NCI-H2107 (cell line): ENCODE measurements at places on chromosomes 1 and 21.

- no peak for DNase-seq
These were observed 7.8 kb downstream of the HSPA6 start for GRCh38 chr1:161531986-161532643.

DNA sequence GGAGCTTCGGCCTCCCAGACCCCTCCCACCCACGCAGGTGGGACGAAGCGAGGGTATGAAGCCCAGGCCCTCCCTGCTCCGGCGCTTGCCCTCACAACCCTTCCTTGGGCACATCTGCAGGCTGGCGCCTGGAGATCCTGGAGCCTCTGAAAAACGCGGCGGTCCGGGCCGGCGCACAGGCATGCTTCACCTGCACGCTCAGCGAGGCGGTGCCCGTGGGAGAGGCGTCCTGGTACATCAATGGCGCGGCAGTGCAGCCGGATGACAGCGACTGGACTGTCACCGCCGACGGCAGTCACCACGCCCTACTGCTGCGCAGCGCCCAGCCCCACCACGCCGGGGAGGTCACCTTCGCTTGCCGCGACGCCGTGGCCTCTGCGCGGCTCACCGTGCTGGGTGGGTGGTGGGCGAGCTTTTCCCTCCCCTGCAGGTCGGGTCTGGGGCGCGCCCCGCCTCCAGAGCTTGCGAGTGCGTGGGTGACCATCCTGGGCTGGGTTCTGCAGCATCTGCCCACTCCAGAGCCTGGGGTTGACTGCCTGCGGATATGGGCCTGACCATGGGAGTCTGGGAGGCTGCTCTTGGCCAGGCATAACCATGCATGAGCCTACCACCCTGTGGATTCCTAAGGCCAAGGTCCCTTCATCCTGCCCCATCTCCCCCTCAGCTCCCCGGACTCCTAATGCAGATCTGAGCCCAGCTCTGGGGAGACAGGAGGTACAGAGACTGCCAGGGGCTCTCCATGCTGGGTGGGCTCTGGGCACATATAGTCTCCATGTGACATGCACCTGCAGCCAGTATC is 89.8 kb downstream of the TRIM11 start:
- DNase-seq = no peak

DNA sequence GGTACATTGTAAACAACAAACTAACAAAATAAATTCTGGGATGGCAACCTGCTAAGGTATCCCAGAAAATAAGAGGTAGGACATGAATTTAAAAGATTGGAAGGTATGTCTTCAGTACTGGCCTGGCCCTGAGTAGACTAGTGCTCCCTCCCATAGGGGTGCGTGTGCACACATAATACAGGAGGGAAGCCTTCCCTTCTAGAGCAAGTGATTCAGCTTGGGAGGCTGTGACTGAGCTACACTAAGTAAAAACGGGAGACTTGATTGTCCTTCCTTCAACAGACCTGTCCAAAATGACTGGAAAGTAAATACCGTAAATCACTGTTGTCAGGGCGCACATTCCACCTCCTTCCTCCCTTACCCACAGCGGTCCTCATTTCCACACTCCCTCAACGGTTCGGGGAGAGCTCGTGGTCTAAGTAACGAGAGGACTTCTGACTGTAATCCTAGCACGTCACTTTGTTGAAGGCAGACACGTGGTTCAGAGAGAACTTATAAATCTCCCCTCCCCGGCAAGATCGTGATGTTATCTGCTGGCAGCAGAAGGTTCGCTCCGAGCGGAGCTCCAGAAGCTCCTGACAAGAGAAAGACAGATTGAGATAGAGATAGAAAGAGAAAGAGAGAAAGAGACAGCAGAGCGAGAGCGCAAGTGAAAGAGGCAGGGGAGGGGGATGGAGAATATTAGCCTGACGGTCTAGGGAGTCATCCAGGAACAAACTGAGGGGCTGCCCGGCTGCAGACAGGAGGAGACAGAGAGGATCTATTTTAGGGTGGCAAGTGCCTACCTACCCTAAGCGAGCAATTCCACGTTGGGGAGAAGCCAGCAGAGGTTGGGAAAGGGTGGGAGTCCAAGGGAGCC is at the start of gene TGFB2:
TGFB2 (plus strand) TSS at position 523 of the 859 bp plus-strand sequence. CDS start 1,366 bp downstream, outside the sequence.
- no peak for DNase-seq

GRCh38 chr1:211680752-211681327 is 5.4 kb upstream of the NEK2 start:
- peak; percentile 84 for DNase-seq

DNA sequence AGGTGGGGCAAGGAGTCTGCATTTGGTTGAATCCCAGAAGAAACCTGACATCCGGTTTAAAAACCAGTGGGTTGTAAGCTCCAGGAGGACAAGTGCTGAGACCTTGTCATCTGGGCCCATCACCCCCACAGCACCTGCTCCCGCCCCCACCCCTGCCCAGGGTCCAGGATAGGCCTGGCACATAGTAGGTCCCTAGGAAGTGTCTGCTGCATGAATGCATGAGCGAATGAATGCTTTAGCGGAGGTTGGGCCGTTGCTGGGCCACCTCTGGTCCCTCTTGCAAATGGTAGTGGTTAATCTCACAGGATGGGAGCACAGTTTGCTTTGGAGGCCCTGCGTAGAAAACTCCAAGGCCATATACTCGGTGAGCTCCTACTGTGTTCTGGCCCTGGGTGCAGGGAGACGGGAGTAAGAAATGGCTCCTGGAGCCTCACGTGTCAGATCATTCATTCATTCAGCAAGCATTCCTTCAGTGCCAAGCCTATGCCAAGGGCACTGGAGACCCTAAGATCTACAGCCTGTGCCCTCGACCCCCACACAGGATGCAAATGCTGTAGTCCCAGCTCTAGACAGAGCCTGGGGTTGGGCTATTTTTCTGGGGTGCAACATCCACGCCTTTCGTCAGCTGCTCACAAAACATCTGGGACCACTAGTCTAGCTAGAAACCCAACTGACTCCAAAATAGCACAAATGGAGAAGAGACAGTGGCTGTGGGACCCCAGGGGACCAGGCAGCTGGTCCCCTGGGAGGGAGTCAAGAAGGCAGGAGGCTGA is 28.9 kb downstream of the EPHA2 start:
- DNase-seq = no peak
